Small intestine (tissue), 16 donors: ENCODE measurements at places on chromosomes 7 and 10.

DNA sequence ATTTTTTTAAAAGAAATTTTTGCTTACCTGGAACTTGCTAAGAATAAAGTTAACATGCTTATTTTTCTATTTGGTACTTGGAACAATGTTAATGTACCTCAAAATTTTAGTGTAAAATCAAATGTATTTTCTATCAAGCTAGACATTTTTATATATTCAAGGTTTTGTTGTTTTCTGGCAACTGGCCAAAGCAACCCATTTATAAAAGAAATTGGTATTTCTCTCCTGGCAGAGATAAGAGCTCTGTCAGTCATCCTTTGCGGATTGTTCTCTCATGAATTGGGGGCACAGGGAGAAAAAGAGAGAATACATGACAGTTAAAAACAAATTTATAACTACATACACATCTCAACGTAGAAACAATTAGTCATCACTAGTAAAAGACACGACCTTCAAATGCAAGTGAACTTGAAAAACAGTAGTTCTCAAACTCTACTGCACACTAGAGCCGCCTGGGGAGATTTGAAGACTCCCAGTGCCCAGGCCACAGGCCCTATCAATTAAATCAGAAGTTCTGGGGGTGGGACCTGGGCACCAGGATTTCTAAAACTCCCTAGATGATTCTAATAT, 152.4 kb upstream of the LAMB4 start:
- DNase-seq, result no peak

- DNase-seq, result no peak
These were observed 71.4 kb downstream of the PROSER2 start for GRCh38 chr10:11894381-11895107.

DNA sequence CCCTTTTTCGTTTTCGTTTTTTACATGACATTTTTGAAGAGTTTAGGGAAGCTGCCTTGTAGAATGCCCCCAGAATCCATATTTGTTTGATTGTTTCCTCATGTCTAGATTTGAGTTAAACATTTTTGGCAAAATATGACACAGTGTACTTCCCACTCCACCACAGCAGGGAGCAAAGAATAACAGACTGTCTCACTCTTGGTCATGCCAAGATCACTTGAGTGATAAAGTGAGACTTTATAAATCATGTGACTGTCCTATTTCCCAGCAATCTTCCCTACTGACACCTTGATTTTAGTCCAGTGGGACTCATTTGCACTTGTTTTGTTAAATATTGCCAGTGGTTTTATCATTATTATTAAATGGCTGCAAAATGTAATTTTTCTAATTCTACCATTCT, 44.4 kb upstream of the USP6NL start:
- DNase-seq, result no peak

DNA sequence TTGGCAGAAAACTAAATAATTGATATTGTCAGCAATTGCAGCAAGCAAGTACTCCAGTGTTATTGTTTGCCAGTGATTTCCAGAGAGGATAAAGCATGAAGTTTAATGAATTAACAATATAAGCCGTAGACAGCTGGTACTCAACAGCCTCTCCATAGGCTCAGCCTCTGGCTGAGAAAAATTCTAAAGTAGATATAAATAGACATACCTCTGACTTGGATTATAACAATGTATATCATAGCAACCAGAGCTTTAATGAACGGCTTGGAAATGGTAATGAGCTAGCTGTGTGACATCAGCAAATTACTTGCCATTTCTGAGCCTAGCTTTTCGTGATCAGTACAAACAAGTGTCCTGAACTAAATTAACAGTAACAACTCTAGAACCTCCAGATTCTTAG, 1055.4 kb upstream of the AUTS2 start:
- no peak for DNase-seq

GRCh38 chr7:24336461-24336860, 52.5 kb downstream of the NPY start:
- no peak for DNase-seq

DNA sequence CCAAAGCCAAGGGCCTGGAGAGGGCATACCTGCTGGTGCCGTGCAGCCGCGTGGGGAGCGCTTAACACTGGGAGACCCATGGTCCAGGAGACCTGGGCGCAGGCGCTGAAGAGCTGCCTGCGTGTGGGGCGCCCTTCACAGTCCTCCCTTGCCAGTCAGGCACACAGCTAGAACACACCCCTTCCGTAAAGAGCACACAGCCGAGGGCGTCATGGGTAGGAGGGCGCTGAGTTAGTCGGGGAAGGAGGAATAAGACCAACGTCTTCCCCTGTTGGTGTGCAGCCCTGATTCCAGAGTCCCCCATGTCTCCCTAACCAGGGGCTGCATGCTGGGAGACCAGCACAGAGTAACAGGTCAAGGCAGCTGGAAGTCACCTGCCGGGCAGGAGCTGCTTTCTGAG, 273.9 kb downstream of the USP6NL start:
- no peak for DNase-seq

GRCh38 chr10:485776-486175, 203.7 kb downstream of the DIP2C start:
- DNase-seq, result no peak

GRCh38 chr7:128066395-128066794, 35.2 kb upstream of the LRRC4 start:
- DNase-seq, result no peak

GRCh38 chr10:119335671-119336353, 128.4 kb downstream of the GRK5 start:
- no peak for DNase-seq

DNA sequence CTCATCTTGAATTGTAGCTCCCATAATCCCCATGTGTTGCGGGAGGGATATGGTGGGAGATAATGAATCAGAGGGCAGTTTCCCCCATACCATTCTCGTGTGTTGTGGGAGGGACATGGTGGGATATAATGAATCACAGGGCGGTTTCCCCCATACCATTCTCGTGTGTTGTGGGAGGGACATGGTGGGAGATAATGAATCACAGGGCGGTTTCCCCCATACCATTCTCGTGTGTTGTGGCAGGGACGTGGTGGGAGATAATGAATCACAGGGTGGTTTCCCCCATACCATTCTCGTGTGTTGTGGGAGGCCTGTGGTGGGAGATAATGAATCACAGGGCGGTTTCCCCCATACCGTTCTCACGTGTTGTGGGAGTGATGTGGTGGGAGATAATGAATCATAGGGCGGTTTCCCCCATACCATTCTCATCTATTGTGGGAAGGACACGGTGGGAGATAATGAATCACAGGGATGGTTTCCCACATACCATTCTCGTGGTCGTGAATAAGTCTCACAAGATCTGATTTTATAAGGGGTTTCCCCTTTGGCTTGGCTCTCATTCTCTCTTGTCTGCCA, 271.0 kb downstream of the MAD1L1 start:
- DNase-seq, result no peak

GRCh38 chr10:101272229-101272868, 43.1 kb upstream of the LBX1 start:
- DNase-seq, result peak; percentile 60

GRCh38 chr7:131335639-131336381, 8.1 kb downstream of the MKLN1 start:
- no peak for DNase-seq

GRCh38 chr7:148481971-148482626, 108.5 kb upstream of the C7orf33 start:
- no peak for DNase-seq

GRCh38 chr7:27606270-27607209, 56.1 kb downstream of the HIBADH start:
- peak; percentile 84 for DNase-seq

DNA sequence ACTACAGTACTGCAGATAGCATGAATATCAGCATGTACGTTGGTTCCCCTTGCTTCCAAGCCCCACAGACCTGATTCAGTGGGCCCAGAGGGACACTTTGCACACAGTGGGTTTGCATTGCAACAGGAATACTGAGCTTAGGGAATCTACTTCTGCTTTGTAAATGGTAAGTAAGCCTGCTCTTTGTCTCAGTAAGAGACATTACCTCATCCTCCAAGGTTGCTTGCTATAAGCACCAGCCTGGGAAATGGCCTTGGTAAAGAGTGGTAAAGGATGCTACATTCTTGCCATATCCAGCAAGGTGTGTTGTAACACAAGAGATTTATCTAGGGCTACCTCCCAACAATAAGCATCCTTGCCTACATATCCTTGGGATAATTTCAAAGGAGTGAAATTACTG, 730.5 kb downstream of the INHBA start:
- DNase-seq, result no peak

- no peak for DNase-seq
These were observed 91.5 kb downstream of the KMT2C start for GRCh38 chr7:152344253-152344652.

DNA sequence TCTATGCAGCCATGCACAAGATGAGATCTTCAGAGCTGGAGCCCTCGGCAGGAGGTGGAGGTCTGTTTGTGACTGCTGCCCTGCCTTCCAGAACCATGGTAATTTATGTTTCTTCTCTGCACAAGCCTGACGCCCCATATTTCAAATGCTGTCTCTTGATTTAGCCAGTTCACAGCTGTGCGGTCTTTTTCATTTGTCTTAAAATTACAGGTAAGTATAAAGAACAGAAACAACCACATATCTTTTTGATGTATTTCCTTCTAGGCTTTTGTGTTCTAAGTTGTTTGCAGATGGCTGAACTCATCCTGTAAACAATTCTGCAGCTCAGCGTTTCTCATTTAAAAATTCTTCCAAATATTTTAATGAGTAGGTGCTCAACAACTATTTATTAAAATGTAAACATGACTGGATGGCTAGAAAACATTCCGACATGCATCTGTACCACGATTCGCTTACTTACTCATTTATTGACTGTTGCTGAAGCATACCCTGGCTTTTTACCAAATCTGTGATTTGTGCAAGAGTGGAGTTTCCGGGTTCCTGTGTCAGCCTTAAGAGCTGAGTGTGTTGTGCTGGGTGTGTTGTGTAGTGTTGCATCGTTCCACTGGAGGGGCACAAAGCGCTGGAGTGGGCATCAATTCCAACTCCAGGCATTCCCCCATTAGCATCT, 58.9 kb downstream of the PIP4K2A start:
- peak; percentile 20 for DNase-seq
